A549 (cell line): ENCODE measurements at places on chromosomes 11 and 22. TPM values are rescaled to one million over a fixed set of nuclear protein-coding genes. Genes with fewer than 3 reads are reported as not detected.

The NPTXR gene
- 9.7 to 15.3 TPM (median 14.8 TPM) in 3 replicates for polyA plus RNA-seq

DNA sequence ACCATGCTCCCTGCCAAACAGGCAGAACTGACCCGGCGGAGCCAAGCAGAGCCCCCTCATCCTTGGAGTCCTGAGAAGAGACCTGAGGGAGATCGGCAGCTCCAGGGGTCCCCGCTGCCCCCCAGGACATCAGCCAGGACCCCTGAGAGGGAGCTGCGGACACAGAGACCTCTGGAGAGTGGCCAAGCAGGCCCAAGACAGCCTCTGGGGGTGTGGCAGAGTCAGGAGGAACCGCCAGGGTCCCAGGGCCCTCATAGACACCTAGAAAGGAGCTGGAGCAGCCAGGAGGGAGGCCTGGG, 37.5 kb downstream of the TRIOBP start:
- DNase-seq: no peak

GRCh38 chr11:12801976-12802375, 127.8 kb downstream of the TEAD1 start:
- DNase-seq: no peak

GRCh38 chr22:28351476-28351875, 328.2 kb downstream of the TTC28 start:
- DNase-seq: no peak

The LMO2 gene
- polyA plus RNA-seq: 0.15 to 0.21 TPM (median 0.16 TPM) in 3 replicates

- no peak for DNase-seq
Observed at GRCh38 chr11:34926101-34926830, 9.8 kb downstream of the PDHX start.

DNA sequence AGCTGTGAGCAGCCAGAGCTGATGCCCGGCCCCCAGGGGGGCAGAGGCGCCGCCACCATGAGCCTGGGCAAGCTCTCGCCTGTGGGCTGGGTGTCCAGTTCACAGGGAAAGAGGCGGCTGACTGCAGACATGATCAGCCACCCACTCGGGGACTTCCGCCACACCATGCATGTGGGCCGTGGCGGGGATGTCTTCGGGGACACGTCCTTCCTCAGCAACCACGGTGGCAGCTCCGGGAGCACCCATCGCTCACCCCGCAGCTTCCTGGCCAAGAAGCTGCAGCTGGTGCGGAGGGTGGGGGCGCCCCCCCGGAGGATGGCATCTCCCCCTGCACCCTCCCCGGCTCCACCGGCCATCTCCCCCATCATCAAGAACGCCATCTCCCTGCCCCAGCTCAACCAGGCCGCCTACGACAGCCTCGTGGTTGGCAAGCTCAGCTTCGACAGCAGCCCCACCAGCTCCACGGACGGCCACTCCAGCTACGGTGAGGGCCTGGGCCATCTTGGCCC, 6.1 kb downstream of the CDC42EP1 start:
- no peak for DNase-seq

DNA sequence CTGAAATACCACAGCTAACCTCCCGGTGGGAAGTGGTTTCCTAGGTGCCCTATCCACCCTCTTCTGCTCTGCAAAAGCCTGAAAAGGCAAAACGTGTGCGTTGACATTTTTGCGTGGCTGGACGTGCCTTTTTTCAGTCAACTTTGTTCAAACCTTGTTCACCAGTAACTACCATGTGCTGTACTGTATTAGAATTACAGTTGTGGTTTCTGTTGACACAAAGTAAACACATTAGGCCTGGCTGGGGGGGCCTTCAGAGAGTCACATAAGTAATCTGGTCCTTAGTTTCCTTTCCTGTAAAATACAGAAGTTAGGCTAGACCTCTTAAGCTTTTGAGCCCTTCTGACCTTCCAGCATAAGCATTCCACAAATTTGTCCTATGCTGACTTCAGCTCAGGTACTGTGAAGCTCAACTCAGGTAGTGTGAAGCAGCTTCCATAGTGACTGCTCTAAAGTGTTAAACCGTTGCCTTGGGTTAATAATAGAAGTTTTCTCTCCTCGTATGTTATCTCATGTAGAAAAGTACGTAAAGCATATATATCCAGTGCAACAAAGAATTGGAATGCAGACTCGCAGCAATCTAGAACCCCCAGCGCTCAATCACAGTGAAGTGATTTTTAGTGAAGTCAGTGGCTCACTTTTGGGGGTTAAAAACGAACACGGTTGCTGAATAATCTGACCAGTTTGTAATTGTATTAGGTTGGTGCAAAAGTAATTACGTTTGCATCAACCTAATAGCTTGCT, 1.8 kb downstream of the EWSR1 start:
- no peak for DNase-seq

The WNT7B gene
- polyA plus RNA-seq: 80.8 to 92.0 TPM (median 82.2 TPM) in 3 replicates

- DNase-seq: no peak
Observed at GRCh38 chr11:73559743-73560142, 38.2 kb downstream of the FAM168A start.

The SCUBE1 gene
- polyA plus RNA-seq: 0.01 to 0.12 TPM (median 0.01 TPM) in 3 replicates

The HPS4 gene
- 10.8 to 12.7 TPM (median 11.8 TPM) in 3 replicates for polyA plus RNA-seq

- DNase-seq: no peak
Observed at GRCh38 chr11:14413307-14414069, 54.5 kb upstream of the RRAS2 start.

DNA sequence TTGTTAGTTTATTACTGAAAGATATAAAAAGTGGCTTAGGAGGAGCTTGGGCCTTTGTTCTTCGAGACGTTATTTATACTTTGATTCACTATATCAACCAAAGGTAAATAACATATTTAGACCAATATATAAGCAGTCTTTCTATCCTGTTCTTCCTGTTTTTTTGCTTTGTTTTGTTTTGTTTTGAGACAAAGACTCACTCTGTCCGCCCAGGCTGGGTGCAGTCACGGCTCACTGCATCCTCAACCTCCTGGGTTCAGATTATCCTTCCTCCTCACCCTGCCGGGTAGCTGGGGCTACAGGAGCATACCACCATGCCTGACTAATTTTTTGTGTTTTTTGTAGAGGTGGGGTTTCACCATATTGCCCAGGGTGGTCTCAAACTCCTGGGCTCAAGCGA, 66.8 kb downstream of the ATM start:
- DNase-seq: no peak

The IFITM10 gene
- 0.55 to 0.78 TPM (median 0.67 TPM) in 3 replicates for polyA plus RNA-seq

DNA sequence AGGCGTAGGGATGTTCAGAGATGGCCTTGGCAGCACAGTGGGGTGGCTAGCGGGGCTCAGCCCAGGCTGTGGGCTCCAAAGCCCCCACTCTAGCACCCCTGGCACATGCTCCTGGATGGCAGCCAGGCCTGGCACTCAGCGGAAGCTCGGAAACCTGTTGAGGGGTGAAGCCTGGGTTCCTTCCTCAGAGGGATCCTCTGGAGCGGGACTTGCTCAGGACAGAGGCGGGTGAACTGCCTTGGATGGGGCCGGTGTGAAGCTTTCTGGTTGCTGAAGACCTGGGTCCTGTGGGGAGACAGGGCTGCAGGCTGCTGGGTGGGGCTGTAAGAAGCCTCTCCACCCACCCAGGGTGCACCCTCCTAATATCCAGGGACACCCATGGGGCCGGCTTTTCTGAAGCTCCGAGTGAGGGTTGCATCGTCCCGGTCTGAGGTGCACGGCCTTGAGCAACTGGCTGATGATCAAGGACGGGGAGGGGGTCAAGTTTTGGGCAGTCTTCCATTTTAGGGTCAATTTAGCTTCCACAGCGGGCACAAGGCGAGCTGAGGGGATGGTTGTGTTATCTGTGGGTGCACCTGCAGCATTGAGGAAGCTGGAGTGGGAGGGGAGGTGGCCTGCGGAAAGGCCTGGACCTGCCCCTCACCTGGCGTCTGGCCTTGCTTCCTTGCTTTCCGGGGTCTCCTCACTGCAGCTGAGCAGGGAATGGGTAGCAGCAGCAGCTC, 5.2 kb downstream of the MRGPRE start:
- no peak for DNase-seq

DNA sequence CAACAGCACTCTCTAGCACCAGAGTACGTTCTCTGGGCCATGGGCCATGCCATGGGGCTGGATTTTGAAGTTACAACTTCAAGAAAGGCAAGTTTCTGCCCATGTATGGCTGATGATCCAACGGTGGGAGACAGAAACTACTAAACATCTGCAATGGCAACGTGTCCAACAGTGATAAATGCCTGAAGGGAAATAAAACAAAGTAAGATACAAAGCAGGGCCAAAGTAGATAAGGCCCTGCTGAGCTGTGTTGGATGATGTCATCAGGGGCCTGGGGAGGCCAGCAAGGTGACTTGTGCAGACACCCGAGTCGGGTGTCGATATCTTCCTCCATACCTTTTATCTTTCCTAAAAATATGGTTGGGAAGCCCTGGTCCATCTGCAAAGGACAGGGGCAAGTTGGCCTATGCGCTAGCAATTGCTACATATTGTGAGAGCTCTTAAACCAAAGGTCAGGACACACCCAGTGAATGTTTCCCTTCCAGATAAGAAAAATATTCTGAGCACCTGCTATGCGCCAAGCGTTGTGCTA, 487.2 kb downstream of the MN1 start:
- DNase-seq: no peak

DNA sequence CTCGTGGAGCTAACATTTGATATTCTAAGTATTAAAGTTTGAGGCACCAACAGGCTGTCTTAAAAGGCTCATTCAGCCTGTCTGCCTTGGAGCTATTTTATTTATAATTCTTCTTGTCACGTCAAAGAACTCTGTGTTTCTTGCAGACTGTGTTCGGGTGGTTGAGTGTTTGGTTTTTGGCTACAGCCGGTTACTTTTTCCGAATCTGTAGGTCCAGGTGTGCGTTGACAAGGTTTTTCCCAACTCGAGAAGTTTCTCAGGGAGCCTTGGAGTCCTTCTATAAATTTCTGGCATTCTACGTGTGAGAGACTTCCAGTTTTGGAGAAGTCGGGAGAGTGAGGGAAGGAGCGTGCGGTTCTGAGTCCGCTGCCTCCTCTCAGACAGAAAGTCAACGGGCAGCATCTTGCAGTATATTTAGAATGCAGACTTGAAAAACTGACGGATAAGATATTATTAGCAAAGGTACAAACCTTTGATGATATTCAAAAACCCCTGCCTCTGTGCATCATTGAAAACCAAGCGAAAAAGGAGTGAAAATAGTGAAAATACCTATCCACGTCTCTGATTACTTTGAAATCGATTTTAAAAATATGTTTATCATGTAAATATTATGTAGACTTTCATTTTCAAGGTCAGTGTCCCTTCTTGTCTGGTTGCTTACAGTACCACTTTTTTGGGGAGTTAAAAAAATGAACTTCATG, 85.2 kb upstream of the PPARA start:
- DNase-seq: no peak

DNA sequence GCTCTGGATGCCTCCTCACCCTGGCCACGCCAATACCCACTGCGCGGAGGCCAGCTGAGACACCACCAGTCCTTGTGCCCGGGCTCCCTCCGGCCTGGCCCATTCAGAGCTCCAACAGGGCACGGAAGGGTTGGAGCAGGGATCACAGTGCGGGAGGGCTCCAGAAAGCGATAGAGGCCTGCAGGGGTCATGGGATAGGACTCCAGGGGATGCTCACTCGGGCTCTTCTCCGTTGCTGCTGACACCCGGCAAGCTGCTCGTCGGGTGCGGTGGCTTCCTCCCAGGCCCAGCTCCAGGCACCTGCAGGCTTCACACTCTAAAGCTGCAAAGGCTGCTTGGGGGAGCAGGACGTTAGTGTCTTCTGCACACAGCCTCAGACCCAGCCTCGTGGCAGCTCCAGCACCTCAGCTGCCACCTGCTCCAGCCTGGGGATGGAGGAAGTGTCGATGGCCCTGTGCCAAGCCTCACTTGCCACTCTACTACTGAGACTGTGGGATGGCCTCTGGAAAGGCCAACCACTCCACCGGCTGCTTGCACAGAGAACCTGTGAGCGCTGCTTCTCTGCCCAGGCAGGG, 10.6 kb downstream of the WNT7B start:
- DNase-seq: no peak
